ENCODE measurements at places on chromosomes 7 and 10.

- no peak for DNase-seq
Measured at GRCh38 chr7:152709287-152710152, 33.6 kb upstream of the XRCC2 start.

DNA sequence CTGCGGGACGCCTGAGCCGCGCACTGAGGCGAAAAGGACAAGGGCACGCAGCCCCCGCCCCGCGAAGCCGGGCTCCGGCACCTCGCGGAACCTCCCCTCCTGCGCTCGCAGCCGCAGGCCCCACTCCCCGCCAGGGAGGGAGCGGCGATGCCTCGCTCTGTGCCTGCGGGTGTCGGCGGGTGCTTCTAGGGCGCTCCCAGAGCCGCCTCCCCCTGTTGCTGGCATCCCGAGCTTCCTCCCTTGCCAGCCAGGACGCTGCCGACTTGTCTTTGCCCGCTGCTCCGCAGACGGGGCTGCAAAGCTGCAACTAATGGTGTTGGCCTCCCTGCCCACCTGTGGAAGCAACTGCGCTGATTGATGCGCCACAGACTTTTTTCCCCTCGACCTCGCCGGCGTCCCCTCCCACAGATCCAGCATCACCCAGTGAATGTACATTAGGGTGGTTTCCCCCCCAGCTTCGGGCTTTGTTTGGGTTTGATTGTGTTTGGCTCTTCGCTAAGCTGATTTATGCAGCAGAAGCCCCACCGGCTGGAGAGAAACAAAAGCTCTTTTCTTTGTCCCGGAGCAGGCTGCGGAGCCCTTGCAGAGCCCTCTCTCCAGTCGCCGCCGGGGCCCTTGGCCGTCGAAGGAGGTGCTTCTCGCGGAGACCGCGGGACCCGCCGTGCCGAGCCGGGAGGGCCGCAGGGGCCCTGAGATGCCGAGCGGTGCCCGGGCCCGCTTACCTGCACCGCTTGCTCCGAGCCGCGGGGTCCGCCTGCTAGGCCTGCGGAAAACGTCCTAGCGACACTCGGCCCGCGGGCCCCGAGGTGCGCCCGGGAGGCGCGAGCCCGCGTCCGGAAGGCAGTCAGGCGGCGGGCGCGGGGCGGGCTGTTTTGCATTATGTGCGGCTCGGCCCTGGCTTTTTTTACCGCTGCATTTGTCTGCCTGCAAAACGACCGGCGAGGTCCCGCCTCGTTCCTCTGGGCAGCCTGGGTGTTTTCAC is 519 bp downstream of the ITGB8 start:
- peak; percentile 18 for DNase-seq

GRCh38 chr10:126205486-126206205 is 182.6 kb downstream of the ADAM12 start:
- DNase-seq: no peak

DNA sequence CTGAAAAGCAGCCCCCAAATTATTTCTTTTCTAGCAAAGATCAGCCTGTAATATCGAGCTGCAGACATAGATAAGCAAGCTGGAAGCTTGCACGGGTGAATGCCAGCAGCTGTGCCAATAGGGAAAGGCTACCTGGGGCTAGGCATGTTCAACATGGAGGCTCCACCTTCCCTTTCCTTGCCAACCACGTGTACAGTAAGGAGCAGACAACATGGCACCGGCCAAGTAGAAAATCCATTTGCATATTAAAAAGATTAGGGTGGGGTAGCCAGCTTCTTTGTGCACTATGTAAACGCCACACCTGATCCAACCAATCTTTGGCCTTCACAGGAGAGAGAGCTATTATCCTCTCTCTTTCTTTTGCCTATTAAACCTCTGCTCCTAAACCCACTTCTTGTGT is 56.7 kb upstream of the SEPHS1 start:
- no peak for DNase-seq

- DNase-seq: no peak
Measured at GRCh38 chr10:71090801-71091200, 121.6 kb upstream of the UNC5B start.
